Testis (tissue), 5 donors: ENCODE measurements at places on chromosomes 16 and 17.

GRCh38 chr17:43341715-43342588 is 56.8 kb upstream of the ARL4D start:
- no peak for DNase-seq

- DNase-seq: no peak
Measured at GRCh38 chr16:87308826-87309225, 8.4 kb downstream of the C16orf95 start.

GRCh38 chr16:50265260-50265659 is 1.1 kb upstream of the ADCY7 start:
- DNase-seq: no peak

DNA sequence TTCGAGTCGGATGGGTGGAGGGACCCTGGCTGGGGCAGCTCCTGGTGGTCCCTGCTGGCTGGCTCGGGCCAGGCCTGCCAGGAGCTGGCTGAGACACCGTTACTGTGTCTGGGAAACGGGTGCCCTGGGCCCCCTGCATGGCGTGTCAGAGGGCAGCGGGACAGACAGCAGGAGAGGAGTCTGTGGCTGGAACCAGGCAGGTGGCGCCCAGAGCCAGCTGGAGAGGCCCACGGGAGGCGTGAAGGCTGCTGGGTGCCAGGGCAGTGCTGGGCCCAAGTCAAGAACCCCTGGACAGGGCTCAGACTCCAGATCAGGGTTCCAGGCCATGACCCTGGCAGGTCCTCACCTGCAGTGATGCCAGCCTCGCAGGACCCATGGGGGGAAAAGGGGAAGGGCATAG is 16.6 kb downstream of the SOX8 start:
- no peak for DNase-seq

GRCh38 chr16:12054868-12055267 is 78.3 kb downstream of the SNX29 start:
- no peak for DNase-seq

- no peak for DNase-seq
Measured at GRCh38 chr17:50625032-50625871, 9.4 kb upstream of the ABCC3 start.

DNA sequence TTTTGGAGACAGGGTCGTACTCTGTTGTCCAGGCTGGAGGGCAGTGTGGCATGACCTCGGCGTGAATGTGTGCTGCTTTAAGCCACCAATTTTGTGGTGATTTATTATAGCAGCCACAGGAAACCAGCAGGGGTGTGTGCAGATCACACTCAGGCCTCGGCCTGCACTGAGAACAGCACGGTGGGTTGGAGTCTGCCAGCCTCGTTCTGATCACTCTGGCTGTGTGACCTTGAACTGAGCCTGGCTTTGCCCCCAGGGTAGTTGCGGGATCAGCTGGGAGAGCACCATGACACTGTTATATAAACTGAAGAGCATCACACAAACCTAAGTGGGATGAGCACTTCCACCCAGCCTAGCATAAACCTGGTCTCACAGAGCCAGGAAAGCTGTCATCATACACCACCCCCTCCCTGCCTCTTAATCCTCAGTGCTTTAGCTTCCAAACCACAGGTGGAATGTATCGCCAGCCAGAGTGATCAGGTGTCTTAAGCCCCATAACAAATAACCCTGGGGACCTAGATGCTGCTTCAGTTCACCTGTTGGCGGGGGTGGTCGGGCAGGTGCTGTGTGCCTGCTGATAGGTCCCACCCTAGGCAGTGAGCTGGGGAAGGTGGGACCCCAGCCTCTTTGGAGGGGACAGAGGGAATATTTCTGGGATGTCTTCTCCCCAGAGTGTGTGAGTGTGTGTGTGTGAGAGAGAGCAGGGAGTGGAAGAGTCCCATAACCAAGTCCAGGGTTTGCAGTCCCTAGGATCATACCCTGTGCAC is 28.6 kb upstream of the NDRG4 start:
- DNase-seq: no peak

DNA sequence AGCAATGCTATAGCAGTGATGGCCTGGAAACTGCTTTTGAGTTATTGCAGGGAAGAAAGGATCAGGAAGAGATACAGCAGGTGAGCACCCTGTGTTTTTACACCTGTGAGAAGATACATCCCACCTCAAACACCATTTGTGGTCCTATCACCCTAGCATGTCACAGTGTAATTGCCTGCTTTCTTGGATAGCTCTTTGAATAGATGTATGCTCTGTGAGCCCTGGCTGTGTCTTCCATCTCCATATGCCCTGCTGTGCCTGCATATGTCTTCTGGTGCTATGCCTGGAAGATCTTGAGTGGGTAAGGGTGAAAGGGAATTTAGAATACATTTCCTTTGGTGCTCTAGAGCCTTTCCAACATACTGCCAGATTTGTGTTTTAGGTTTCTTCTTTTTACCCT is 15.5 kb downstream of the HLF start:
- no peak for DNase-seq

- no peak for DNase-seq
Measured at GRCh38 chr16:84581158-84581557, 36.7 kb downstream of the COTL1 start.

DNA sequence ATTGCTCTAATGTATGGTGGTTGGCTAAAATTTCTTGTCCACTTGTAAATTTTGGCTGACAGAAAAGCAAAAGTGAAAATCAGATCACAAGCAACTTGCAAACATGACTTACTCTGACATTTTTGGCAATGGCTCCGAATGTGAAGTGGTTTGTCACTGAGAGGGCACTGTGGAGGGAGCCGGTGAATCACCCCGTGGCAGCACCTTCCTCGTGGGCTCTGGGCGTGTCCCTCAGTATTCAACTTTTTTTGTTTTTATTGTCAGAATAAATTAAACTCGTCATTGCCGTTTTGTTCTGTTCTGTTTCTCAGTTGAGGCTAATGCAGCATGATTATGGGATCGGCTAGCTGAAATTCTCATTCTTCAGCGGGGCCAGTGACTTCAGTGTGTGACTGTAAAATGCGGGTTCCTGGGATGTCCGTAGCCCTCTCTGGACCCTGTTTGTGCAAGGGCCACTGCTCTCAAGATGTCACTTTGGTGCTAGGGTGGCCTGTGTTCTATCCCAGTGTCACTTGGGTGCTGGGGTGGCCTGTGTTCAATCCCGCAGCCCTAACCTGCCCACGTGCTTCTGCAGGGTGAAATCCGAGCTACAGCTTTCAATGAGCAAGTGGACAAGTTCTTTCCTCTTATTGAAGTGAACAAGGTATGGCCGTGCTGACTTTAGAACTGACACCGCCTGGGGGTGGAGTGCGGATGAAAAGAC is 48.8 kb downstream of the RPA1 start:
- no peak for DNase-seq

GRCh38 chr17:19470530-19471261 is 59.7 kb downstream of the RNF112 start:
- peak; percentile 87 for DNase-seq

DNA sequence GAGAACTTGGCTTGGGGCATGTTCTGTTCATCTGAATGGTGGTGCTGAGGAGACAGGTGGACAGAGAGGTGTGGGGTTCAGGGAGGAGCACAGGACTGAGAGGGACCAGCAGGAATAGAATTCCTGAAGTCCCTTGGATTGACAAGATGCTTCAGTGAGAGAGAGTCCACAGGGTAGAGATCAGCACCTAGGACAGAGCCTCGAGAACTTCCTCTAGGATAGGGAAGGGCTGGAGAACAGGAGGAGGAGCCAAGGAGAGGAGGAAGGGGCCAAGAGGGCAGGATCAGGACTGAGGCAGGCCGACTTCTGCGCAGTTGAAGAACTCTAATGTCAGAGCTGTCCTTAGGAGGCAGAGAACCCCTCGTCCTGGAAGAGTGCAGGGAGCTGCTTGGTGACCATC is 138.4 kb downstream of the PRKCB start:
- DNase-seq: no peak

- no peak for DNase-seq
Measured at GRCh38 chr17:65102788-65103187, 34.4 kb upstream of the RGS9 start.
